ENCODE measurements at places on chromosomes 3 and 15.

DNA sequence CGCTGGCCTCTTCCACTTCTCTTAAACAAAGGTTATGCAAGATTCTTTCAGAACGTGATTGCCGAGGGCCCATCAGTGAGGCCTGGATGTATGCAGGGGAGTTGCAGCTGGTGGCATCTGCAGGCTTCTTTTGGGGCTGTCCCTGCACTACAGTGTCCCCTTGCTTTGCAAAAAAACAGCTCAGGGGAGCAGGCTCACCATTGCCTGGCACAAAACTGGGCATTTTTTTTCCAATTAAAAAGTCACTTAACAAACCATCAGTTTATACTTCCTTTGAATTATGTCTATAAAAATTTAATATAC, 148.6 kb downstream of the ATP10A start:
- no peak for DNase-seq

DNA sequence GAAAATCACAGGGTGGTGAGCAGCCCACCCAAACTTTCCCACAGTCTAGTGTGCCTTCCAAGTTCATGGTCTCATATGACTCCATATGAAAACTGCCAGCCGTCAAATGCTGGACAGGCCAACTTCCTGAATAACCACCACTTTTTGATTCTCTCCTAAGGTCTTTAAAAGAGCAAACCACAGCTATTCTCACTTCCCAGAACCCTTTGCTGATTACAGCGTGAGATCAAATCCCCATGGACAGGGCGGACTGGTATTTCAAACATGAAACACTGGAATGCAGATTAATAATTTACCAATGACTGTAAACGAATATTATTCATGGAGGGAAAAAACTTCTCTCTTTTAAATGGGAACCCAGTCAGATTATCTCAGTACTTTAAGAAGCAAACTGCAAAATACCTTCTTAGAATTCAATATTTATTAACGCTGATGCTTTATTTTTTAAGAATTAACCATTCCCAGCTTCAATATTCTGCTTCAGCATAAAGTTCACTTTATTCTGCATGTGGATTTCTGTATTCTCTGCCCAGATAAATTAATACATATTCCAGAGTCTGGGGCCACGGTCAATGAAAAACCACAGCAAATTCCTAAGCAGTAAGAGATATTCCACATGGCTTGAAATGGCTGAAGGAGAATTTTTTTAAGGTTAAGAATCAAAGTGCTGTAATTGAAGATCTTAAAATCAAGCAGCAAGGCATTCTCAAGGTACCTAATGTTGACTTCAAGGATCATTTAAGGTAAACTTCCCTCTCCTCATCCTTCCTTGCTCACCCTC, 42.9 kb downstream of the MYO1E start:
- DNase-seq, result no peak

GRCh38 chr3:181919375-181919774, 207.7 kb downstream of the SOX2 start:
- DNase-seq, result no peak

DNA sequence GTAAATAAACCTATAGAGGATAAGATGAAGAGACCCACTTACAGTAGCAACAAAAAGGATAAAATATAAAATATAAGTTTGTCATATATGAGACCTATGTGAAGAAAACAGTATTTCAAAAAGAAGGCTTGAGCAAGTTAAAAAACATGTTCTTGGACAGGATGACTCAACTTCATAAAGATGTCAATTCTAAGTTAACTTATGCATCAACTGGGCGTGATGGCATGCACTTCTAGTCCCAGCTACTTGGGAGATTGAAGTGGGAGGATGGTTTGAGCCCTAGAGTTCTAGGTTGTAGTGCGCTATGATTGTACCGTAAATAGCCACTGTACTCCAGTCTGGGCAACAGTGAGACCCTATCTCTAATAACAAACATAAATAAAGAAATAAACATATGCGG, 59.7 kb downstream of the PDCD6IP start:
- DNase-seq, result no peak

DNA sequence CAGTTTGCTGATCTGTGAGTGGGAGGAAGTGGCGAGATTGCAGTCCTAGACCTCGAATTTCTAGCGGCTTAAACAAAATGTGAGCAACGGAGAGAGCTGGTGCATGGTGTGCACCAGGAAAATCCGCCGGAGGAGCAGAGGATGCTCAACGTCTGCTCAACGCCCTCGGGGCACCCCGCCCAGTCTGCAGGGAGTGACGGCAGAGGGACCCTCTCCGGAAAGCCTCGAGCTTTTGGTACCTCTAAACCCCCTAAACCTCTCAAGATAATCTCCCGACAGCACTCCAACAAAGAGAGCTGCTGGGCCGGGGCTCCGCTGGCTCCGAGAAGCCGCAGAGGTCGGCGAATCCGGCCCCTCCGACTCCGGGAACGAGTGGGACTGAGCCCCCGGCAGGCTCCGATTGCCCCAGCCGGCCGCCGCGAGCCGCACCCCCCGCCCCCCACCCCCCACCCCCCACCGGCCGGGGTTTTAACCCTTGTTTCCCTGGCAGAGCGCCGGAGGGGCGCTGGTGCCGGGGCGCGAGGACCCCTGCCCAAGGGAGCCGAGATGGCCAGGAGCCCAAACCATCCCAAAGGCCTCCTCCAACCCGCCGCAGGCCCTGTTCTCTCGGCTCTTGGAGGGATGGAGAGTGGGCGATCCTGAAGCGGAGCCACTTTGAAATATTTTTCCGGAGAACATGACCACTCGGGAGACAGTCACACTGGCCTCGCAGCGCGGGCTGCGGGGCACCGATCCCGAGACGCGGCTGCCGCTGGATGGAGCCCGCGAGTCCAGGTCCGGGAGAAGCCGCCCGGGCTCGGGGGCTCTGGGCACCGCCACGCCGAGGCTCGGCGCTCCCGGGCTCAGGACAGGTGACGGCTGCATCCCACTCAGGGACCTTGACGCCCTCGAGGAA, 1.5 kb downstream of the MEGF11 start:
- DNase-seq, result peak; percentile 64

DNA sequence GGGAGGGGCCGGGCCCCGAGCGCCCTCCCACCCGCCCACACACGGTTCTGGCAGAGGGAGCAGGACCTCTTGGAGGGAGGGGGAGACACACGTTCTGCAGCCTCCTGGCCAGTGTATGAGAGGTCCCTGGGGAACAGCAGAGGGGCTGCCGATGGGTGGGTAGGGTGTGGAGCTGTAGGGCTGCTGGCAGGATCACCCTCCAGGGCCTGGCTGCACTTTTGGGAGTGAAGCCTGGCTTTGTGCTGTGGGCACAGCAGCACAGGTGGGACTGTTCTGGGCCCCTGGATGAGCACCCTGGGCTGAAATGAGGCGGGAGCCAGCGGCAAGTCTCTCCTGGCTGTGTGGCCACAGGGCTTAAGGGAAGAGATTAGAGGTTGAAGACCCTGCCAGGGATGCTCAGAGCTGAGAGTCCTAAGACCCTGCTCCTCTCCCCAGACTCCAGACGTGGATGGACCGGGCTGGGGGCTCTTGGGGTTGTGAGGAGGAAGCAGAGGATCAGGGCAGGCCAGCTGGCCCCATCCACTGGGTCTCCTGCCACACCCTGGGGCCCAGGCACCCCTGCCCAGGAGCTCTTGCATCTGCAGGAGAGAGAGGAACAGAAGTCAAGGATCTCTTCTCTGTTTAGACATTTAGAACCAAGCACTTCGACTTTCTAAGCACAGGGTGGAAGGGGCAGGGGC, 45.2 kb downstream of the RGMA start:
- DNase-seq, result no peak

GRCh38 chr15:100250176-100250800, 91.5 kb downstream of the ADAMTS17 start:
- DNase-seq, result no peak

- no peak for DNase-seq
Observed at GRCh38 chr3:125055331-125055912, 375 bp downstream of the HEG1 start.

DNA sequence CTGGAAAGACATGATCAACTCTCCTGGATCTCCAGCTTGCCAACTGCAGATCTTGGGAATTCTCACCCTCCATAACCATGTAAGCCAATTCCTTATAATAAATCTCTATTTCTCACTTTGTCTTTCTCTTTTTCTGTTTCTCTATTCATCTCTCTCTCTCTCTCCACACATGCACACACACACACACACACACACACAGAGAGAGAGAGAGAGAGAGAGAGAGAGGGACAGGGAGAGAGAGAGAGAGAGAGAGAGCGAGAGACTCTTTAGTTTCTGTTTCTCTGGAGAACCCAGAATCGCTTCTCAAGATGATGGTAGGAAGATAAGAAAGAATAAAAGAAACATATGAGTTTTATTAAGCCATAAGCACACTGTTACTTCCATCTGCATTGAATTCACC, 111.9 kb downstream of the BCHE start:
- DNase-seq, result no peak

DNA sequence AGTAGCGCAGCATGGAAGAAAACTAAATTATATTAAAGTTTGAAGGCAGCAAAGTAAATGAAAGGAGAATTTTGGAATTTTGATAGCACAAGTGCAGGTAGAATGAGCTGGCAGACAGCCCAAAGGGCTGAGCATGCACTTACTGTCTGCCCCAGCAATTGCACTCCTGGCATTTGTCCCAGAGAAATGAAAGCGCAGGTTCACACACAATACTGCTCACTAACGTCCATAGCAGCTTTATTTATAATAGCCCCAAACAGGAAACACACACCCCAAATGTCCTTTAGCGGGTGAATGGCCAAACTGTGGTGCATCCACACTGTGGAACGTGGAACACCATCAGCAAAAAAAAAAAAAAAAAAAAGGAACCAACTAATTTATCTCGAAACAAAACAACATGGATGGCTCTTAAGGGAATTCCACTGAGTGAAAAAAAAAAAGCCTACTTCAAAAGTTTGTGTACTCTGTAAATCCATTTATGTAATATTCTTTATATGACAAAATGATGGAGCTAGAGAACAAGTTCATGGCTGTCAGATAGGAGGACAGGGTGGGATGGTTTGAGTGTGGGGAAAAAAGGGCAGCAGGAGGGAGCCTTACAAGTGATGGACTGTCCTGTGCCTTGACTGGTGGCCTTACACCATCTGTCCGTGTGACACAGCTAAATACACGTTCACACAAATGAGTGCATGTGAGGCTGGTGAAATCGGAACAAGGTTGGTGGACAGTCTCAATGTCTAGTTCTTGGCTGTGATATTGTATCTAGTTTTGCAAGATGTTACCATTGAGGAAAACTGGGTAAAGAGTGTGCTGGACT, 6.0 kb upstream of the TM2D3 start:
- DNase-seq, result no peak

- no peak for DNase-seq
Observed at GRCh38 chr3:113896930-113897329, 50.9 kb upstream of the ZDHHC23 start.

GRCh38 chr3:132008837-132009236, 26.0 kb downstream of the CPNE4 start:
- no peak for DNase-seq

DNA sequence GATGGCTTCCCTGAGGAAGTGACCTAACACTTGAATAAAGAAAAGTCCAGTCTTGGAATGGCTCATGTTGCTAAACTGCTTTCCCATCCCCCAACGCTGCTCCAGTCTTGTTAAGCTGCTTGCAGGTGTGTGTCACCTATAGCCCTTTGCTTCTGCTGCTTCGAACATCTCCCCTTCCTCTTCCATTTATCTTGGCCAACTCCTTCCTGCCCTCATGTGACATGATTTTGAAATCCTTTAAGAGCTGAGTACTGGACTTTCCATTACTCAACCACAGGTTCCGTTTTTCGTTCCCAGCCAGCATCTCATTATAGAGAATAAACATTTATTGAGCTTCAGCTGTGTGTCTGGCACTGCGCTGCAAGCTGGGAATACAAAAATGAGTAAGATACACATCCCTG, 1.7 kb downstream of the ATG7 start:
- DNase-seq, result no peak

GRCh38 chr3:47604145-47604544, 25.5 kb upstream of the CSPG5 start:
- DNase-seq, result no peak

DNA sequence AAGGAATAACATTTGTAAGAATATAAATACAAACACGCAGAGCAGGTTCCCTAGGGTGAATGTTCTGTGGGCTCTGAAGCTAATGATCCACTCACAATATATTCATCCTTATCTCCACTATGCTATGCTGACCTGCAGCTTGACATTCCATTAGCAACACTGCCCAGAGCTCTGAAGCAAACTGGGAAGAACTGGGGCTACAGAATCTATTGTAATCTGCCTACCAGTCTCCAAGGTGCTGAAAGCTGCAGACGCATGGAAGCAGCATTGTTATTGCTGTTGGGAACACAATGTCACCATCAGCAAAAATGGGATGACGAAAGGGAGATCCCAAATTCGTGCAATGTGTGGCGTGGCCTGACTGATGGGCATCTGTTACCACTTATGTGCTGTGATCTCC, 316.7 kb upstream of the RORA start:
- DNase-seq, result no peak

GRCh38 chr3:58355179-58355578, 22.5 kb downstream of the PXK start:
- no peak for DNase-seq

DNA sequence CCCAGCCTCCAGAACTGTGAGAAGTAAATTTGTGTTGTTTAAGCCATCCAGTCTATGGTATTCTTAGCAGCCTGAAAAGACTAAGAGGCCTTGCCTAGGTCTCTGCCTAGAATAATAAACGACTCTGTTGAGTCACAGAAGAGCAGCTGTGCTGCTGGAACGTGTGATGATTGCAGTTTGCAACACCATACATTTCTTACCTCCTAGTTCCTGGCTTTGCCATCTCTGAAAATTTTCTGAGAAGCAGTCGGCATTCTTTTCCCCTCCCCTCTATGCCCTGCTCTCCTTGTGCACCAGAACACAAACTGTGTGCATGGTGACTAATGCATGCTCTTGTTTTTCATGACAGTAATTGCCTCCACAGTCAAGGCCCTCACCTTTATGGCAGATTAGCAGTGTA, 301.3 kb downstream of the IL20RB start:
- no peak for DNase-seq

DNA sequence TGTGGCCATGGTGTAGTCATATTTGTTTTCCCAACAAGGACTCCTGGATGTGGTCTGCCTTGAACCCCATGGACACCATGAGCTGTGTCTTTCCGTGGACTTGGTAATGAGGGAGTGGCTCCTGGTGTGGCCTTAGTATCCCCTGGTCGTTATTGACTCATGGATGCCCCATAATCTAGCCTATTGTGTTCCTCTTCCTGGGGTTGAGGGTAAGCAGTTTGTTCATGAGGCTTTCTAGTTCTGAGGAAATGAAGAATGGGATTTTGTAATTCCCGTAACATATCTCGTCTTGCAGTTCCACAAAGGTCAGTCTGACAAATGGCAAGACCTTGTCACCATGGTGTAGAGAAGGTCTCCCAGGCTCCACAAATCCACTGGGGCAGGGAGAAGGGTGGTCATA, 22.6 kb downstream of the RAB7A start:
- no peak for DNase-seq

DNA sequence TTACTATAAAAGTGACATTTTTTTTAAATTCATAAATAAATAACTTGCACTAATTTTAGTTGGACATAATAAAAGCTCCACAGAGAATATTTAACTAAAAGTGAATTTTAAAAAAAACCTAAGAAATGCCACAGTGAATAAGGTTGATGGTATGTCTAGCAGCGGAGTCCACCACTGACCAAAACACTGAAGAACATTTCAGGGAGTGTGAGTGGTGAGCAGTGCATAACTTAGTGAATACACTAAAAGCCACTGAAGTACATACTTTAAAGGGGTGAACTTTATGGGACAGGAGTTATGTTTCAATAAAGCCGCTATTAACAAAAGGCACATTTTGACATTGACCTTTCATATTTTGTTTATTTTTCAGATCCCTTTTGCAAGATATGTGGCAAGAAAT, 32.3 kb downstream of the SRP14 start:
- DNase-seq, result no peak

Data from WERI-Rb-1 (cell line).